ENCODE measurements at places on chromosomes 16 and 17.
A peak's percentile ranks its signal among the peaks of the same experiment; 100 is the strongest.

GRCh38 chr16:89700649-89701424 lies 668 bp downstream of the SPATA2L start:
- DNase-seq: no peak

DNA sequence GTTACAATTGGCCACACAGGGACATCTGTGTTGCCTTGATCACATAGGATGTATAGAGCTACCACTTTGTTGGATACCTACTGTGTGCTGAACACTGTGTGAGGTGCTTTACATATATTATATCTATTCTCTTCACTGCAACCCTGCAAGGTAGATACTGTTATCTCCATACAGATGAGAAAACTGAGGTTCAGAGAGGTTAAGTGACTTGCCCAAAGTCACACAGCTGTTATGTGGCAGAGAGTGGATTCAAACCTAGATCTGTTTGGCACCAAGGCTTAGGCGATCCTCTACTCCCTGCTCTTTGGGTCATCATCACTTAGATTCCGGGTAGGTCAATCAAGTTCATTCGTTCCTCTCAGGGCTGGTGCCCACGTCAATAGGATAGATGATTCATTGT lies 260.5 kb upstream of the IRX3 start:
- no peak for DNase-seq

GRCh38 chr17:8119581-8120519 lies 1.5 kb upstream of the ALOXE3 start:
- DNase-seq: peak; percentile 94

DNA sequence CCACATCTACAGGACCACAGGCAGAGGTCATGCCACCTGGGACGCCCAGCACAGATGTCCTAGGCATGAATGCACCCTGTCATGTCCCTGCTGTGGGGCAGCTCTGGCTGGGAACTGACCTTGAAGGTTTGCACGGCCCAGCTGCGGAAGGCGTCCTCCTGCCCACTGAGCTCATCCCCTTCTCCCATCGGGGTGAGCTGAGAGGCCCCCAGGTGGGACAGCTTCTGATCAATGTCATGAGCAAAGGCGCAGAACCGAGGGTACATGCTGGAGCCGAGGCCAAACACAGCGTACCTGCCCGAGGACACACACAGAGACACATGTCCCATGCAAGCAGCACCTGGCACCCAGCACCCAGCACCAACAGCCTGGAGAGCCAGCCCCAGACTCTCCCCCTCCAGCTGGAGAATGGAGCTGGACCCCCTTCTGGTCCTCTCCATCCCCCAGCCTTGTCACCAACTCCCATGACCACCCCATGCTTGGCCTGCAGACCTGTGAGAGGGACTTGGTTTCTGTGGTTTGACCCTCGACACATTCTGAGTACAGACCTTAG lies 31.4 kb downstream of the NOS2 start:
- DNase-seq: no peak

DNA sequence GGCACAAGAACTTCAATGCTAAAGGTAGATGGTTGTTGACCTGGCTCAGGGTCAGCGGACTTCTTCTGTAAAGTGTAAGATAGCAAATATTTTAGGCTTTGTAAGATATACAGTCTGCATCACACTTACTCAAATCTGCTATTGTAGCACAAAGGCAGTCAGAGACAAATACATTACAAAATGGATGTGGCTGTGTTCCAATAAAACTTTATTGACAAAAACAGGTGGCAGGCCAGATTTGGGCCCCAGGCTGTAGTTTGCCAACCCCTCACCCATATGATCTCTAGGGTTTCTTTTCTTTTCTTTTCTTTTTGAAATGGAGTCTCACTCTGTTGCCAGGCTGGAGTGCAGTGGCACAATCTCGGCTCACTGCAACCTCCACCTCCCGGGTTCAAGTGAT lies 39.5 kb upstream of the TMEM132E start:
- no peak for DNase-seq

- DNase-seq: no peak
These were observed 2.0 kb downstream of the CBX4 start for GRCh38 chr17:79836972-79837887.

DNA sequence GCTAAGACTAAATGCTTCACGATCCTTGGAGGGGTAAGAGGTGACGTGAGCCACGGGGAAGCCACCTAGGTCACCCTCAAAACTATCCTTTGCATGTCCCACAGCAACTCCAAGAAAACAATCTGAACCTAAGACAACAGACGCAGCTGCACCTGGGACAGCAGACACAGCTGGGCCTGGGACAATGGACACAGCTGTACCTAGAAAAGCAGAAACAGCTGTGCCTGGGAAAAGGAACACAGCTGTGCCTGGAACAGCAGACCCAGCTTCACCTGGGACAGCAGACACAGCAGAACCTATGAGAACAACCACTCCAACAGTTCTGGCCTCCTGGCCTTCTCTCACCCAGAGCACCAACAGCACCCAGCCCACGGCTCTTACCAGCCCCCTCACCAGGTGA lies 11.7 kb upstream of the CD300LD start:
- no peak for DNase-seq

- DNase-seq: no peak
These were observed 805.6 kb upstream of the EEF2KMT start for GRCh38 chr16:5903153-5903552.

- no peak for DNase-seq
These were observed 87.2 kb downstream of the TBC1D16 start for GRCh38 chr17:79948406-79948944.

GRCh38 chr16:20598832-20599469 lies 22.8 kb upstream of the ACSM2B start:
- DNase-seq: no peak

DNA sequence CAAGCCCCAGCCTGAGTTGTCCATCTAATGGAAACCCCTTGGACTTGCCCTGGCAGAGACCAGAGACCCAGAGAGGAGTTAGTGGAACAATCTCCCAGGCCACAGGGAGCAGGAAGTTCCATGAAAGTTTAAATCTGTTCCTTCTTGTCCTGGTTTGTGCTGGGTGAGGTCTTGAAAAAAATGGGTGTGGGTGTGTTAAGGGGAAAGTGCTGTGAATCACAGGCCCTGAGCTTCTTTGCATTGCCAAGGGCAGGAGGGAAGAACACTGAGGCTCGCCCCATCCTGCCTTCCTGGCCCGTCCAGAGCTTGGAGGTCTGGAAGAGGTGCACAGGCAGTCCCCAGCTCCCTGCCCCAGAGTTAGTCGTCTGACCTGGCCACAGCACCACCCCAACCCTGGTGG lies 2.3 kb downstream of the ADORA2B start:
- no peak for DNase-seq

- DNase-seq: no peak
These were observed 55.6 kb downstream of the GRB7 start for GRCh38 chr17:39793301-39793872.

DNA sequence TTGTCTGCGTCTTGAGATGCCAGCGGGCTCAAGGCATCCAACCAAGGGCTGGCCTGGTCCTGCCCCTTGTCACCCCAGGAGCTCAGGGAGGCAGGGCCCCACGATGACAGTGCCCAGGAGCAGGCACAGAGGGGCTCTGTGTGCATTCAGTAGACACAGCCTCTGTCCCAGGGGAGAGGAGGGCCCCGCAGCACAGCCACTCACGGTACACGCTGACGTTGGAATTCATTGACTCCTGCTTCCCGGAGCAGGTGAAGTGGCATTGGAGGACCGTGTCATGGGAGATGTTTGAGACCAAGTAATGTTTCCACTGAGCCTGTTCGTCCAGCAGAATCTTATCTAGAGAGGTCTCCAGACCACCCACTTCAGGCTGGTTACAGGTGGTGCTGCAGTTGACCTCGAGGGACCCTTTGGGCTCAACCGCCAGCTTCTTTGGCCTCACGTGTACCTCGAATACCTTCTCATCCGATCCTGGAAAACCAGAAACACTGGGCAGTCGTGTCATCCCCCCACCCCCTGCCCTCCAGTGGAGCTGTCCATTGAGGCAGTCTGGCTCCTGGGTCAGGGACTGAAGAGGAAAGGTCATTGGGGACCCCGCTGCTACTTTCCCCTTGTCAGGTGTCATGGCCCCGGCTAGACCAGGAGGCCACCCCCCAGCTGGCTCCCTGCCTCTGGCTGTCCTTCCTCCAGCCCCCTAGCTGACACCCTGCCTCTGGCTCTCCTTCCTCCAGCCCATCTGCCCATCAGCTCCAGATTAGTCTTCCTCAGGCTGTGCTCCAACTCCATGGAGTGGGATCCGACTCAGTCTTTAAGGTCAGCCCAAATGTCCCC lies 7.0 kb downstream of the PRR29 start:
- DNase-seq: no peak

DNA sequence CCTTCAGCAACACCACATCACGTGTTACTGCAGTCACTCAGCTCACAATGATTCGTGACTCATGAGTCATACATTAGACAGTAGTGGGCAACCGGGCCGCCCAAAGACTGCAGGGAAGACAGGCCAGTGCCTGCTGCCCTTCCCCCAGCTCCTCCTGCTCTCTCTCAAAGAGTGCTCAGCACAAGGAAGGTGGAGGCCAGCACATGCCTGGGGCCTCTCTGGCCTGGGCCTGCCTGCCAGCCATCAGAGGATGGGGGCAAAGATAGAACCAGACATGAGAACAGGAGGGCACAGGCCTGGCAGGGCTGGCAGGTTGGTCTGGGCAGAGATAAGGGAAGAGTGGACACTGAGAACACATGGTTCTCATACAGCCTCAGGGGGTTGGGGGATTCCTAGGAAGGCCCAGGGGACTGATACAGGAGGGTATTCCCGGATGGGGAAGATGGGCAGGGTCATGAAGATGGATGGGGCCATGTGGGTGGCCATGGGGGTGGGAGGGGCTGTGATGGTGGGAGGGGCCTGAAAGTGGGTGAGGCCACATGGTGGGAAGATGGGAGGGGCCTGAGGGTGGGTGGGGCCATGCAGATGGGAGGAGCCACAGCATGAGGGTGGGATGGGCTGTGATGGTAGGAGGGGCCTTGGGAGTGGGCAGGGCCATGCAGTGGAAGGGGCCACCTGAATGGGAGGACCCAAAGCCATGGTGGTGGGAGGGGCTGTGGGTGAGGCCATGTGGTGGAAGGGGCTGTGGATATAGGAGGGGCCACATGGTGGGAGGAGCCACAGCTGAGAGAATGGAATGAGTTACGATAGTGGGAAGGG lies 29.0 kb downstream of the KATNB1 start:
- no peak for DNase-seq

DNA sequence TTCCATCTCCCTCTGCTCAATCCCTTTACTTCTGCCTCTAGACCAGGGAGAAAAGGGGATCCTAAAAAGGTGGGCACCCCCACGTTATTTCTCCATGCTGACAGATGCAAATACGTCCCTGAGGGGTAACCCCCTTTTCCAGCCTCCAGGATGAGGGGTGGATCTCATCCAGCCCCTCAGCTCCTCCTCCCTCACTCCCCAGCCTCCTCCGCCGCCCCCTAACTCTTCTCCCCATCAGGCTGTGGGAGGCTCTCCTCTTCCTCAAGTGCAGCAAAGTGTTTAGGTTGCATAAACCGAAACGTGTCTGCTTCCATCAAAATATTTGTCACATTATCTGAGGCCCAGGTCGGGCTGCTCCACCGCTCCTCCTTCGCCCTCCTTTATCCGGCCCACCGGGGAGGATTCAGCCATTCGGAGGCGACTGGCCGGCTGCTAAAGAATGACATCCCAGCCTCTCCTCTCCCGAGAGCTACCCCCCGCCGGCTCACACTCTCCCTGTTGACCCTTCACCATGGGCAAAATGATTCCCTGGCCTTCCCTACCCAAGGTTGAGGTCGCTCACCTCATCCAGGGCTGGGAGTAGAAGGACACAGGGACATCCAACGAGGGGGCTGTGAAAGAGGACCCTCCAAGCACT lies 1.2 kb upstream of the C1QL1 start:
- DNase-seq: no peak

- no peak for DNase-seq
These were observed 342.2 kb upstream of the TNRC6C start for GRCh38 chr17:77616254-77616731.

- DNase-seq: no peak
These were observed 154.4 kb downstream of the FOXL1 start for GRCh38 chr16:86732621-86733295.

DNA sequence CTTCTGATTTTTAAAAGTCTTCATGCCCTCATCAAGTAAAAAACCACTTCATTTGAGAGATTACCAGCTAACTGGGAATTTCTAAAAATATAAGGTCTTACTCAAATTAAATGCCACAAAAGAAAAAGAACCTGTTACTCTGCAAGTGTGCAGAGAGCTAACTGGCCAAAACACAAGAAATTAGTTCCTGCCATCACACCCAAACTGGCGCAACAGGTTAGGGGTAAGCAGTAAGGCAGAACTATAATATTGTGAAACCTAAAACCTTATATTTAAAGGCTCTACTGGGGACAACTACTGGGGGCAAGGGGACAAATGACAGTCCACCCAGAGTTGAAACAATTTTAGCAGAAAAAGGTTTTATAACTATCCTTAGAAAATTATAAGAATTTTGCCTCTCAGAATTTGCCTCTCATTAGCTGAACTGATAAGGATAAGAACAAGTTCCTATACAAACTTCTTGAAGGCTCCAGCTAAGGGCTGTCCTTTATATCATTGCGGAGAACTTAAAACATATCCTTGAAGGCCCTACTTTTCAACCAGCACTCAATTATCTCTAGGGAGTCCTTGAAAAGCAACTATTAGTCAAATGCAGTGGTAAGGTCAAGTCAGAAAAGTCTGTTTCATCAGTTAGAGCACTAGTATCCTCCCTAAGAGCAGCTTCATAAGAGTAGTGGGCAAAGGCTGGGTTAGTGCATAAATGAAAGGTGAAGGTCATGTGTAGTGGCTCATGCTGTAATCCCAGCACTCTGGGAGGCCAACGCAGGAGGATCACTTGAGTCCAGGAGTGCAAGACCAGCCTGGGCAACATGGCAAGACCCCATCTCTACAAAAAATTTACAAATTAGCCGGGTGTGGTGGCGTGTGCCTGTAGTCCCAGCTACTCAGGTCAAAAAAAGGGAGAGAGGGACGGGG lies 31.5 kb downstream of the SMURF2 start:
- no peak for DNase-seq

- no peak for DNase-seq
These were observed 9.9 kb downstream of the NXPH3 start for GRCh38 chr17:49585422-49586027.

GRCh38 chr16:13902052-13902451 lies 17.9 kb upstream of the ERCC4 start:
- DNase-seq: no peak

GRCh38 chr17:51152766-51153209 lies 571 bp upstream of the NME1 start:
- no peak for DNase-seq

DNA sequence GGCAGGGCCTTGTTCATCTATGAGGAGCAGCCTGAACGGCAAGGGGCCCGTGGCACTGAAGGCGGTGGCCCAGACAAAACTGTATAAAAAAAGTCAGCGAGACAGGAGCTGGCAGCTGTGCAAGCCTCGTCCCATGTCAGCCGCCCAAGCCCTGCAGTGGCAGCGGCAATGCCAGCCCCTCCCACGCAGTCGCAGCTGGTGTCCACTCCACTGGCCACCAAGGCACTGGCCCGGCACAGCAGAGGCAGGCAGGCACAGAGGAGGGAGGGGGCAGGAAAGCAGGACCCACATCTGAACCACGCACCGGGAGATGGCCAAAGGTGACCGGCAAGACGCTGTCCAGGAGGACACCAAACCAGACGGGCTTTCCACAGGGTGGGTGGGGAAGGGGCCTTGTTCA lies 15.9 kb upstream of the C16orf95 start:
- DNase-seq: no peak

Data from left renal cortex interstitium (tissue), 4 donors.